ENCODE measurements at places on chromosomes 5 and 9. TPM values are rescaled to one million over a fixed set of nuclear protein-coding genes. Genes with fewer than 3 reads are reported as not detected.

- DNase-seq = no peak
Measured at GRCh38 chr5:83657807-83658525, 62.7 kb downstream of the HAPLN1 start.

DNA sequence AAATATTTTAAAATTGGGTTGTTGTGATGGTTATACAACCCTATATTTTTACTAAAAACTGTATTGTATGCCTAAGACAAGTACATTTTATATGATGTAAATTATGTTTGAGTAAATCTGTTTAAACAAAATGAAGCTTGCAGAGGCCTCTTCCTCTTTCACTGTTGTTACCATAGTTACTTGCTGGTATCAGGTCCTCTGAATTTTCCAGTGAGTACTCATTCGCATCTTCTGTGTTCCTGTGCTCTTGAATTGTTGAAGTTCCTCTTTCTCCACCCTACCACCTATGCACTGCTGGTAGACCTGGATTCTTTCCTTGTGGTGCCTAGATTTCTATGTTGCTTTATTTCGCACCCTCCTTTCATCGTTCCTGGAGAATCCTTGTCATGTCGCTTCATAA lies 938.5 kb upstream of the ACO1 start:
- DNase-seq = no peak

GRCh38 chr5:115785381-115786065 lies 30.9 kb downstream of the CDO1 start:
- DNase-seq = no peak

- no peak for DNase-seq
Measured at GRCh38 chr9:20054734-20055133, 265.9 kb upstream of the SLC24A2 start.

DNA sequence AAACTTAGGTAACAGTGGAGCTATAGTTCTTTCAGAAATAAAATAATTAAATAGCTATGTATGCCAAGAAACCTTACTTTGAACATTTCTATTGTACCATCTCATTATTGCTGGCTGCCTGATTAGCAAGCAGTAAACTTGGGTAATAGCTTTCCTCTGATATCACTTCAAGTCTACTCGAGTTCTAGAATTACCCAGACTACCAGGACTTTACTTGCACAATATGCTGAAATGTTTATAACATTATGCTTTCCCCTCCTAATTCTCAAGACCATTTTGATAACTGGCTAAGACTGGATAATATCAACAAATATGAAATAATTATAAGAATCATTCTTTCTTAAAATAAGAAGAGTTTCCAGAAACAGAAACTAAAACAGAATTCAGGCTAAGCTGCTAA lies 512.6 kb downstream of the RAB3C start:
- no peak for DNase-seq

GRCh38 chr5:135095052-135095715 lies 61.2 kb upstream of the PITX1 start:
- DNase-seq = no peak

DNA sequence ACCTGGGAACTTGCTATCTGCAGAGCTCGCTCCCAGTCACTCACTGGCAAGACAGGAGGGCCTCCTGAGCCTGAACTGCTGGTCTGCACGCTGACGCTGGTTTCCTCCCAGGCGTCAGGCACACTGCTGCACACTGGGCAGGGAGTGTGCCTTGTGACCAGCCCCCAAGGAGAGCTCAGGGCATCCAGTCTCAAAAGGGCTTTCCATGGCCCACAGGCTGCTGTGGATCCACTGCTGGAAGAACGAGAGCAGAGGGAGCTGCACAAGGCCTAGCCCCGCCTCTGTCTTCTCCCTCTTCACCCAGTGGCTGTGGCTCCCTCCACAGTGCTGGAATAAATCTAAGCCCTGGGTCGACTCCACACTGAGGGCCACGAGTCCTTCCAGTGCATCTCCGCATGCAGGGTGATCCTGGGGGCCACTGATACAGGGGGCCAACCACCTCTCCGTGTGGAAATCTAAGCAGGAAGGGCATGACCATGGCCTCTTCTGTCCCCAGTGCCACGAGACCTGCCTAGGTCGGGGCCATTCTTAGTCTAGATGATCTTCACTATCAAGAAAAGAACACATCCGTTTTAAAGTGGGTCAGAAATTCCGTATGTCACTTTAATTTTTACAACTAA lies 93.6 kb downstream of the CAMSAP1 start:
- no peak for DNase-seq

DNA sequence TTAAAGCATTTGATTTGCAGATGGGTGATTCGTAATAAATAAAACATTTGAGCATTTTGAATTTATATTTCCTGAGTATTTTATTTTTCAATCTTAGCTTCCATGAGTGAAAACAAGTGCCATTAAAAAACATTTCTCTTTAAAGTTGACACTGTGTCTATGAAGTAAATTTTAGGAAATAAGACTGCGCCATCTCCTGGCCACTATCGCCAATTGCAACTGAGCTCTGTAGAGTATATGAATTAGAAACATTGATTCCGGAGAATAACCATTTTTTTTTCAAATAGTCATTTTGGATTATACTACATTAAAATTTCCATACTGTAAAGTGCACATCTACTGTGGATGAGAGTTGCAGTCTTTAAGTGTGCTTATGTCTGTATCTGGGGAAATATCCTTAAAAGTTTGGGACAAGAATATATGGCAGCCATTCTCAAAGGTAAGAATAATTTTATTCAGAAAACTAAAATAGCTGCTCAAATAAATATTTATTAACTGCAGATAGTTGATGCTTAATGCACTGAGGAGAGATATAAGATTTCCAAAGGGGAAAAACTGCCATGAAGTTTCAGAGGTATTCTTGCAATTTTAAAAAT lies 5.9 kb downstream of the DMRTA1 start:
- peak; percentile 25 for DNase-seq

GRCh38 chr5:146342882-146343865 lies 4.5 kb downstream of the POU4F3 start:
- no peak for DNase-seq

DNA sequence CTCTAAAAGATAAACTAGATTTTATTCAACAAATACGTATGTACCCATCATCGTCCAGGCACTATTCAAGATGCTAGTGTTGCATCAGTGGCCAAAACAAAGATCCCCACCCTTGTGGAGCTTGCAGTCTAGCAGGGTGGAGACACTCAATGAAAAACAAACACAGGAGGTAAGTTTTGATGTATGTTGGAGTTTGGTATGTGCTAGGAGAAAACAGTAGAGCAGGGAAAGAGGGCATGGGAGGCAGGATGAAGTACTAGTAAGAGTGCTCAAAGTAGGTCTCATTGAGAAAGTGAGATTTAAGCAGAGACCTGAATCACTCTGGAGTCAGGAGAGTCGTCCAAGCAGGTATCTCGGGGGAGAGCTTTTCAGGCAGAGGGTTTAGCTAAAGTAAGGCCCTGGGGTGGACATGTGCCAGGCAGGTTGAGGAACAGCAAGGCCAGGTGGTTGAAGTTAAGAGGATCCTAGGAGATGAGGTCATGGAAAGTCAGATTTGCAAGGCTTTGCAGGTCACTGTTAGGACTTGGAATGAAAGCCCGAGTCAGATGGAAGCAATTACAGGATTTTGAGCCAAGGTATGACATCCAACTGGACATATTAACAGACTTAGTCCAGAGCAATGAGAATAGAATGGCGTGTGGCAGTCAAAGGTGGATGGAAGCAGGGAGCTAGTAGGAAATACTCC lies 9.2 kb downstream of the SNX18 start:
- no peak for DNase-seq

GRCh38 chr5:77832166-77832770 lies 56.1 kb upstream of the TBCA start:
- DNase-seq = no peak

GRCh38 chr5:96054311-96055030 lies 92.8 kb upstream of the ELL2 start:
- no peak for DNase-seq

DNA sequence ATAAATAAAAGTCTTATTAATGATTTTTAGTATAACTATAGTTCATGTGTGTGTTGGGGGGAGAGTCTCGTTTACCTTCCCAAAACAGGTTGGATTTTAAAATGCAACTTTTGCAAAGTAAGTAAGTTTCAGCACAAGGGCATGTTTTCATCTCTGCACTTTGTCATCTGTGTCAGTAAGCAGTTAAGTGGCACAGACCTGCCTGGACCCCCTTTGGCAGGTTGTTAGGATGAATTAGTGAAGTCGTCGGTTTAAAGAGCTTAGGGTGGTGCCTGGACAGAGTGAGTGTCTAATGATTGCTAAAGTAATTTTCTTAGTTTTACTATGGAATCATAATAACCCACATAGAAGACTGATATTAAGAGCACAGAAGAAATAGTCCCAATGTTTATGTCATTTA lies 74.9 kb downstream of the TRIO start:
- DNase-seq = no peak

DNA sequence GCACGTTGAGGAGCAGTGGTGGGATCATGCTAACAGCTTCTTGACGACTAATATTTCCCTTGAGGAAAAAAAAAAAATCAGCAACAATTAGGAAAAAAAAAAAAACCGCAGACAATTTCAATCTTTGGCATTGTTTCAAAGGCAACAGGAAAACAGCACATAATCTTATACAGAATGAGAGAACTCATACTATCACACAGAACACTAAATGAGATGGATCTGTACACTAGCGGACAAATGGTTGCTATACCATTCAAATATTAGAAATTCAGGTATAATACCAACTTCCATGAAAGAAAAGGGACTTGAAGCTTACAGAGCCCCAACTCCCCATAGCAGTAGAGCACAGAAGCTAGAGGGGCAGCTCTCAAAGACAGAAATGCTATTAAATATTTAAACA lies 9.6 kb downstream of the NSUN2 start:
- no peak for DNase-seq

DNA sequence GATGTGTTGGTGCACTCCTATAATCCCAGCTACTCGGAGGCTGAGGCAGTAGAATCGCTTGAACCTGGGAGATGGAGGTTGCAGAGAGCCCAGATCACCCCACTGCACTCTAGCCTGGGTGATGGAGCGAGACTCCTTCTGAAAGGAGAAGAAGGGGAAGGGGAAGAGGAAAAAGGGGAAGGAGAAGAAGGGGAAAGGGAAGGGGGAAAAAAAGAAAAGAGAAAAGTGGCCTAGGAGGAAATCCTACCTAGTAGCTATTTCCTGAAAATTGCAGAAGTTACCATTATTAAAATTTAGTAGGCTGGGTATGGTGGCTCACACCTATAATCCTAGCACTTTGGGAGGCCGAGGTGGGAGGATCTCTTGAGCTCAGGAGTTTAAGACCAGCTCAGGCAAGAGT lies 67.4 kb downstream of the ARRDC3 start:
- DNase-seq = no peak

DNA sequence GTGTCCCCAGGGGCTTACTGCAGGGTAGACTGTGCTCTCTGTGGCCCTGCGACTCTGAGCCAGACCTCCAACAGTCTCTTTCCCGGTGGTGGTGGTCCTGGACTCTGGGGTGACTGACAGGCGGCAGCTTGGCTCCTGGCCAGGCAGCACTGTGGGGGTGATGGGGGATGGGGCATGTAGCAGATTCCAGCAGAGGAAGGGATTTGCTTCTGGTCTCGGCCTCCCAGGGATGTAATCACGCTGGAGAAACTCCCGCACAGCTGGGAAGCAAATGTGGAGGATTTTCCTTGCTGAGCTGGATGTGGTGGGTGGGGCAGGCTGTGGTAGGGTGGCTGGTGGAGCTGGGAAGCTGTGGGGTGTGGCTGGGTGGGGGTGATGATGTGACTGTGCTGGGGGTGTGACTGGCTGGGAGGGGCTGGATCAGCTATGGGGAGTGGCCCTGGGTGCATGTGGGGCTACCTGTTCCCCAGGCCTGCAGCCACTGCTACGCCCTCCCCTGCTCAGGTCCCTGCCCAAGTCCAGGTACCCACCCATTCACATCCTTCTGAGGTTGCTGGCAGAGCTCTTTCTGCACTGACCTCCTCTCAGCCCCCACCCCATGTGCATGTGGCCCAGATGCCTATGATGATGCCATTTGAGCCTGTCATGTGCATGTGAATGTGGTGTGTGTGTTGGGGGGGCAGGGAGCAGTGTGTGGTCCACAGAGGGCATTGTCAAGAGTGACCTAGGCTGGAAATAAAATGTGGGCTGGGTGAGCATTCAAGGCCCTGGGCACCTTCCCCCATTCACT lies 3.8 kb downstream of the NDST1 start:
- no peak for DNase-seq

DNA sequence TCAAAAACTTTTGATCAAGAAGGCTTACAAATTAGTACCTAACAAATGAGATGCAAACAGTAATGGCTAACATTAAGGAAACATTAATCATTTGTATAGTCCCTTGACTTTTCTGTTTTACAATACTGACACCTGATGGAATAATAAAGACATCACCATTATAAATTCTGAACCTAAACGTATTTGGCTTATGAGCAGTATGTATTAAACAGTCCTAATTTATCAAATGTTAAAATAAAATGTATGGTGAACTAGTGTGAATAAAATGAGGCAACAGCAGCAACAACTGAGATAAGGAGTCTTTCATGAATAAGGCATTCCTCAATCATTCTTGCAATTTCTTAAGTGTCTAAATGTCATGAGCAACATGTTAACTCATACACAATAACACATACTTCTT lies 6.0 kb downstream of the PUM3 start:
- peak; percentile 32 for DNase-seq

- DNase-seq = no peak
Measured at GRCh38 chr9:71326360-71326759, 204.9 kb upstream of the TRPM3 start.

GRCh38 chr5:5062525-5063302 lies 77.4 kb upstream of the ADAMTS16 start:
- no peak for DNase-seq

GRCh38 chr5:50300878-50301277 lies 140.2 kb downstream of the EMB start:
- DNase-seq = no peak

- DNase-seq = no peak
Measured at GRCh38 chr5:80837679-80838078, 122.5 kb upstream of the RASGRF2 start.

- no peak for DNase-seq
Measured at GRCh38 chr5:18420711-18421110, 786.5 kb downstream of the TAF11L14 start.

- no peak for DNase-seq
Measured at GRCh38 chr5:79002374-79002773, 17.3 kb upstream of the ARSB start.

DNA sequence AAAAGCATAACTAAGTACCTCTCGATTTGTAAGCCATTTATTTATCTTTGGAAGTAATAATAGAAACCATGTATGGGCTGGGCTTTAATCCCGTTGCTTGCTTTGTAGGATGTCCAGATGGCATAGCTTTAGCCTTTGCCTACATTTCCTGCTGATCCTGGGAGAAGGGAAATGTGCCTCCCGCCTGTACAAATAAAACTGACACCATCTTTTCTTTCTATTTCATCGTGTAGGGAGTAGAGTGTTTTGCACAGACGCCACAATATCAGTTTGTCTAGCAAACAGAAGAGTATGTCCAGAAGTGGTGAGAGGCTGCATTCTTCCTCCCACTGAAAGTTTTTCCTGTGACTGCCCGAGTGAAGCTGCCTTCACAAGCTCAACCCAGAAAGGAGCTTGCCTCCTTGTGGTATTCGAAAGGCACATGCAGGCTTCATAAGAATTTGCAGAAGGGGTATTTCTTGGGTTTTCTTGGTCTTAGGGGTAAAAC lies 24.7 kb upstream of the TJP2 start:
- DNase-seq = no peak

The CEMIP2 gene
- 407 TPM for total RNA-seq

The SVEP1 gene
- total RNA-seq = 0.12 TPM

The SLC45A2 gene
- not detected for total RNA-seq

The SPINK13 gene
- total RNA-seq = not detected

The EPB41L4B gene
- not detected for total RNA-seq

The RNF183 gene
- not detected for total RNA-seq

All from CD4-positive, CD25-positive, alpha-beta regulatory T cell (primary cell).